ENCODE measurements at places on chromosomes 4 and X.

DNA sequence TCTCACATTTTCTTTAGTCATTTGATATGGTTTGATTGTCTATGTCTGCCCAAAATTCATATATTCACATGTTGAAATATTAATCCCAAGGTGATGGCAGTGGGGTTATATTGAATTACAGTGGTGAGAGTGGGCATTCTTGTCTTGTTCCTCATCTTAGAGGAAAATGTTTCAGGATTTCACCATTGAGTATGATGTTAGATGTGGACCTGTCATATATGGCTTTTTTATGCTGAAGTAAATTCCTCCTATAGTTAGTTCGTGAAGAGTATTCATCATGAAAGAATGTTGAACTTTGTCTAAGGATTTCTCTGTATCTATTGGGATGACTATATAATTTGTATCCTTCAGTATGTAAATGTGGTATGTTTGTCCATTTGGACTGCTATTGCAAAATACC is 512.3 kb upstream of the EPHA5 start:
- no peak for DNase-seq

GRCh38 chrX:110657073-110657472 is 138.5 kb downstream of the CHRDL1 start:
- no peak for DNase-seq

GRCh38 chrX:34371754-34372153 is 239.6 kb upstream of the FAM47A start:
- DNase-seq = no peak

DNA sequence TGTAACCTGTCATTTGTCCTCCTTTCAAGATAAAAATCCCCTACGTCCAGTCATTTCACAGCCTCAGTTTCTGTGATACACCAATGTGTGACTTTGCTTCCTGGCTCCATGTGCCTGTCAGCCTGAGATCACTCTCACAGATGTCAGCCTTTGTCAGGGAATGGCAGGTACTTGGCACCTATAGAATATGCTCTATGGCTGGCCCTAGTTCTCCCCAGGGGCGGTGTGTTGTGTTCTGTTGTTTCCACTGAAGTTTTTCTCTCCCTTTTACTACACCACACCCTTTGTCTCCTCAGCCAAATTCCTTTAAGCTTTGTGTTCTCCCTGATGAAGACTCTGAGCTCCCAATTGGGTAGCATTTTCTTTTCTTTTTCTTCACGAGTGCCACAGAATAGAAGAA is 81.7 kb downstream of the ALPK1 start:
- no peak for DNase-seq

GRCh38 chr4:110610940-110611831 is 11.7 kb downstream of the PITX2 start:
- no peak for DNase-seq

DNA sequence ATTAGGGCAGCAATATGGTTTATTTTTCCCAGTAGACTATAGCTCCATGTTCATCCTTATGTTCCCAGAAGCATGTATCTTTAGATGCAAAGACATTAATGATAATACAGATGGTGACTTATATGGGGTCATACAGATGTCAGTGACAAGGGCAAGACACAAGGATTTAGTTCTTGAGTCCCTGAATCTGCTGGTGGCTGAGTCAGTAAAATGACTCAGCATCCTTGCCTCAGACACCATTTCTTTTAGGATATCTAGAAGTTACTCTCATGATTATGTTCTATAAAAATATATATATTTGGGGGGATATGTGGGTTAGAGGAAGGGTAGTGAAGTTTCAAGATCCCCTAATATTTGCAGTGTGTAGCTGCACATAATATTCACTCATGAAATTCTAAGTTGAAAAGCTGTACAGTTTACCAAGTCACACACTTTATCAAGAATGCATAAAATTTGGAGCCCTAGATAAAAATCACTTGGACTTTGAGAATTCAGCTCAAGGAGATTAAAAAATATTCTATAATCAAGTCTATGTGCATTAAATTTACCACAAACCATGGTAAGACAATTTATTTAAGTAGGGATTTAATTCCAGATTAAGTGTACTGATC is 101.9 kb downstream of the LNX1 start:
- no peak for DNase-seq

DNA sequence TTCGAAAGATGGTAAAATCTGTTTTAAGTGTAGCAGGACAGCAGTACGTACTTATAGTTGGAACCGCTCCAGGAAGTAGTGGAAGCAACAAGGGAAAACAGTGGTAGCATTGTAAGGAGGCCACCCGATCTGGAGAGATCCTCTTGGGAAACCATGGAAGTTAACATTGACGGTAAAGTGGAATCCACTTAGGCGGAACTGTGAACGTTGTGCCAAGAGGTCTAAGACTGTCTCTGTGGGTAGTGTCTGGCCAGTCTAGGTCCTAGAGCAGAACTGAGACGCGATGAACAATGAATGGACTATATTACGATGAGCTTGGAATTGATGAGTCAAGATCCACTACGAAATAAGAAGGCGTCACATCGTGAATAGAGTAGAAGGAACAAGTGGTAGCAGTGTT is 124.0 kb downstream of the TENM3 start:
- peak; percentile 33 for DNase-seq

DNA sequence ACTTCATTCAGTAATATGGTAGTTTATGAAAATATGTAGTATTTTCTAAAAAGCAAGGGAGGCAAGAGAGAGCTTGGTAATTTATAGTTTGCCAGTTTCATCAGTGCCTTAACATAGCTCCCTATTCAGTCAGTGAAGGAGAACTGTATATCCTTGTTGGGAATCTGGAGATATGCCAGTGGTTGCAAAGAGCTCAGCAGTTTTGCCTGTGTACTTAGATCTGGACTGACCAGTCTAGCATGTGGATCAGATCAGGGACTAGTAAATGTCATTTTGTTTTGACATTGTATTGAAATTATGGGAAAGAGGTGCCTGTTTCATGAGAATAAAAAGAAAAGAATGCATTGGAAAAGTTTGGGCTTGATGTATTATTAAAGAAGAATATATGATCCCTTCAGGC is 88.6 kb downstream of the ZIC3 start:
- DNase-seq = no peak

GRCh38 chr4:112127048-112127637 is 18.1 kb upstream of the FAM241A start:
- no peak for DNase-seq

GRCh38 chr4:103928370-103928769 is 208.6 kb upstream of the TACR3 start:
- no peak for DNase-seq

DNA sequence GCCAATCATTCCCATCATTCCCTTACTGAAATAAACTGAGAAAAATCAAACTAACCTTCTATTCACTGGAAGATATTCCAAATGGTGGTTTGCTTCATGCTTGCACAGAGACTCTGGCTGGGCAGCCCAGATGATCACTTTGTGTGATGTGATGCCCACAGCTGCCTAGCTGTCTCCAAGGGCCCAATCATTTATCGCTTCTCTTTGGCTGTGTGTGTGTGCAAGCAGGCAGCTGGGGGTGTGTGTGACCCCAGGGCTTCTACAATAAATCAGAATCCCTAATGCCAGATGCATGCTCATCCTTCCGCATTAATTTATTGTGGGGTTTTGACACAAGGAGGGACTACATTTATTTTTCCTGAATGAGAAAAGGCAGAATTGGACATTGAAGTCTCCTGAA is 140.1 kb upstream of the NDP start:
- DNase-seq = no peak
